ENCODE measurements at places on chromosomes 6 and 20.

DNA sequence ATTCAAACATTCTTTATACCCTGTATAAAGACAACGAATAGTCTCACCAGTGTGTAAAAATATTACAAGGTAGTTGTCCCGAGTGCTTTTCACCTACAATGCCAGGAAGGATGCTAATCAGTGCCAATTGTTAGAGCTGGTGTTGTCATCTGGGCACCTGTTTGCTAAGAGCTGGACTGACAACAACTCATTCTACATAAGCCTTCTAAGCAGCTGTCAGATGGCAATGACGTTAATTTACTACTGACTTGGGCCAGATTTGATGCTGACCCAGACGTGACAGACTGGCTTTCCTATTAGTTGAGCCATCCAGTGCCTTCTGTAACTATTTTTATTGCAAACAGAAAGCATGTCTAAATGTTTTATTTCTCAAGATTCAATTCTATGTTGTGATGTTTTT is 355.2 kb downstream of the ADGRB3 start:
- DNase-seq = no peak

DNA sequence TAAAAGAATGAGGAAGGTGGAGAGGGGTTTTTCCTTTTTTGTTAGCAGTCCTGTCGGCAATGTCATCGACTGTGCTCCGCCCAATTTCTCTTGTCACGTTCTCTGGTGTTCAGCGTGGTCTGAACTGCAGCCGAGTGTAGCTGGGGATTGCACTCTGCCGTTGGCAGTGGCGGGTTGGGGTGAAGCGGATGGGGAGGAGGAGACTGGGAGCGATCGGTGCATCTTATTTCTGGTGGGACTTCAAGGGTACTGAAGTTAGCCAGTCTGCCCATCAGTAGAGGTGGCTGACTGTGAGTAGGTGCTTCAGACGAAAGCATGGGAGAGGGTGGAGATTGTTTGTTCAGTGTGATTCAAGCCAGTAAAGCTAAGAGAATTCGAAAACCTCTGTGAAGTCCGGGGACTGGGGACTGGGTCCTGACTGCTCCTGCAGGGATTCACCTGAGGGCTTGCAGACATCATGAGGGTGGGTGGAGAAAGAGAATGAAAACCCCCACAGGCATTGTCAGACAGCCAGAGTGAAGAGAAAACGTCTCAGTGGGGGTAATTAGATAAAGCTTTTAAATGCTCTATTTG is 5.1 kb downstream of the RREB1 start:
- no peak for DNase-seq

- peak; percentile 50 for DNase-seq
Observed at GRCh38 chr20:62838128-62838891, 21.5 kb downstream of the COL9A3 start.

- DNase-seq = peak; percentile 40
Observed at GRCh38 chr6:133837801-133838349, 51.0 kb upstream of the TCF21 start.

GRCh38 chr20:51423290-51423667 is 119.2 kb downstream of the NFATC2 start:
- DNase-seq = no peak

DNA sequence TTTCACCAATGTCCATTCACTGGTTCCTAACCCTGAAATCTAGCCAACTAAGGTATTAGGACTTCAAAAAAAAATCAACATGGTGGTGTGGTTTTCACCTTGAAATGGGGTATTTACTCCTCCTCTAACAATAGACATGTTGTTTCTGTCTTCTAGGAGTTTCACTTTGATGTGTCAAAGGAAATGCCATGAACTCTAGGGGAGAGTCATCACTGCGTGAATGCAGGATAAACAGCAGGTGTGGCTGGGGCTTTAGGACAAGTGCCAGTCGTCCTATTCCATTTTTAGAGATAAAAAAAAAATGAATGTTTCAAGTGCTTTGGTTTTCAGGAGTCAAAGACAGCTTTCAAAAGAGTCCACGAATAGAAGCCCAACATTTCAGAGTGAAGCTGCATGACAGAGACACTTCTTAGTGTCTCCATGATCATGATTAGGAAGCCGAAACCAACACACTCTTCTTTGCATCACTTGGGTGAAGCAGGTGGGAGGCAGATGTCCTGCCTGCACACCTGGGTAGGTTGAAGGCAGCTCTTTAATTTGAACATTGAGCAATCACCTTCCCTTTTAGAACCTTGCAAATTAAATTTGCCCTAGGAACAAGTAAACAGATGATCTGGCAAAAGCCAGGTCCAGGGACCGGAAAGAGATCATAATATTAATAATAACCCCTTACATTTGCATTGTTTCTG is 328.5 kb upstream of the PRDM1 start:
- DNase-seq = no peak

DNA sequence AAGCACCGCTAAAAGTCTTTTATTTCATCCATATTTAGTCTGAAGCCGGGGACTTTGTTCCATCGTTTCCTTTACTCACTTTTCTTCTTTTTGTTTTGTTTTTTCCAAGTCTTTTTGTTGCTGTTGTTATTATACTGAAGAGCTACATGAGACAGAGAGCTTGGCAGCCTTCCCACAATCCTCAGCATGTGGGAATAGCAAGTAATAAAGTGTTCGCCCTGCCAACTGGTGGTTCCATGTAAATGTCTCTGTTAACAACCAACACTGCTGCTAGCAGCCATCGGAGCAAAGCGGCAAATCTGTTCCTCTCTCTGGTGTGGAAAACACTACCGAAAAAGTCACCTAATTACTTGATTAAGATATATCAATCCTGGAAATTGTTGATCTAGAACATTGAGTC is 437.8 kb upstream of the ID4 start:
- DNase-seq = no peak

- no peak for DNase-seq
Observed at GRCh38 chr6:96965492-96965891, 41.0 kb downstream of the KLHL32 start.

DNA sequence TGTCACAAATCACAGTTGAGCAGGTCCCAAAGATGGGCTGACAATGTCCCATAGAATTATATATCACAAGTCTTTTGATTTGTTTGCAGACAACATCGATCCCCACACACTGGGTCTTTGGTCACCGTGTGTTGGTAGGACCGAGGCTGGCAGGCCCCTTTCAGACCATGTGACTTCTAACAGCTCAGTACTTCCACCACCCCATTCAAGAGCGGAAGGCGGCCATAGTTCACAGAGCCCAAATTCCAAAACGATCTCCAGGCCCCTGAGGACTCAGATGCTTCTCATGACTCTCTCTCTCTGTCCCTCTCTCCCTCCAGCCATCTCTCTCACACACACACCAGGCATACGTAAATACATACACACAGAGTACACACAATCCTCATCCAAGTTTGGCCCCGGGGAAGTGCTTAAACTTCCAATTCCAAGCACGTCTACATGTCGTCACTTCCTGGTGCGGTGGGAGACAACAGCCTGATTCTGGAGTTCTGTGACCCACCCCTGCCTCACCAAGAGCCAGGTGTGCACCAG is 155.9 kb upstream of the INSM1 start:
- no peak for DNase-seq

GRCh38 chr20:34712525-34713192 is 8.5 kb downstream of the TP53INP2 start:
- DNase-seq = no peak

GRCh38 chr6:148550569-148550968 is 196.3 kb upstream of the UST start:
- no peak for DNase-seq

DNA sequence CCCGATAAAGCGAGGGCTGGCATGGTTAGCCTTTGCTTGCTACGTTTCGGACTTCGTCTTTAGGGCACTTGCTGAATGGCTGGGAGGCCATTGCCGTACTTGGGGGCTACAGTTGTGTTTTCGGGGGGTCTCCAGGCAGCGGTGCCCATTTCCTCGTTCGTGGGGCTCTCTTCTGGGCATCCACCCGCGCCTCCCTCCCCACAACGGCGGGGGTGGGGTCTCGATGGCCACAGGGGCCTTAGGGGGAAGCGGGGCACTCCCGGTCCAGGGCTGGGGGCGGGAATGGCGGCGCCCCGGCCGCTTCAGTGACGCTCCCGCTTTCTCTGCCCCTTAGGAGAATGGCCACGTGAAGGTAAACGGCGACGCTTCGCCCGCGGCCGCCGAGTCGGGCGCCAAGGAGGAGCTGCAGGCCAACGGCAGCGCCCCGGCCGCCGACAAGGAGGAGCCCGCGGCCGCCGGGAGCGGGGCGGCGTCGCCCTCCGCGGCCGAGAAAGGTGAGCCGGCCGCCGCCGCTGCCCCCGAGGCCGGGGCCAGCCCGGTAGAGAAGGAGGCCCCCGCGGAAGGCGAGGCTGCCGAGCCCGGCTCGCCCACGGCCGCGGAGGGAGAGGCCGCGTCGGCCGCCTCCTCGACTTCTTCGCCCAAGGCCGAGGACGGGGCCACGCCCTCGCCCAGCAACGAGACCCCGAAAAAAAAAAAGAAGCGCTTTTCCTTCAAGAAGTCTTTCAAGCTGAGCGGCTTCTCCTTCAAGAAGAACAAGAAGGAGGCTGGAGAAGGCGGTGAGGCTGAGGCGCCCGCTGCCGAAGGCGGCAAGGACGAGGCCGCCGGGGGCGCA is 2.4 kb downstream of the MARCKS start:
- DNase-seq = peak; percentile 52

DNA sequence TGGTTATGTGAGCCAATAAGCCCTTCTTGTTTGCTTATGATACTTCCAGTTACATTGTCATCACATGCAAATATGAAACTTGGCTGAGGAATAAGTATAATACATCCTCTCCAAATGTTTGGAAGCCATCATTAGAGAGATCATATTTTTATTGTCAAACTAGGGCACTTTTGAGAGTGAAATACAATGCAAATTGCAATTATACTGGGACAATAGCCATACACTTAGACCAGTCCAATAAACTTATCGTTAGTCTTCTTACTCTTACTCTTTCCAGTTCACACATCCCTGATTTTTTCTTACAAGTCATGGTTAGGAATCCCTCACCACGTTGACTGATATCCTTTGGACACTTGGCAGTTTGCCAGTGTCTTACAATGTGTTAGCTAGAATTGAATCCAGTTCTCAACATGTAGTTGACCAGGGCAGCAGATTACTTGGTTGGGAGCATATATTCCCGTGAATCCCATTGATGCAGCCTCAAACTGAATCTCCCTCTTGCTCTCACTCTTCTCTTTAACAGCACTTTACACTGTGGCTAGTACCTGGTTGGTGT is 519.7 kb upstream of the ID4 start:
- no peak for DNase-seq

GRCh38 chr6:46356543-46356942 is 134.7 kb downstream of the RCAN2 start:
- no peak for DNase-seq

GRCh38 chr6:12869816-12870432 is 153.4 kb downstream of the PHACTR1 start:
- no peak for DNase-seq

GRCh38 chr6:138577151-138577915 is 78.0 kb upstream of the NHSL1 start:
- DNase-seq = no peak

DNA sequence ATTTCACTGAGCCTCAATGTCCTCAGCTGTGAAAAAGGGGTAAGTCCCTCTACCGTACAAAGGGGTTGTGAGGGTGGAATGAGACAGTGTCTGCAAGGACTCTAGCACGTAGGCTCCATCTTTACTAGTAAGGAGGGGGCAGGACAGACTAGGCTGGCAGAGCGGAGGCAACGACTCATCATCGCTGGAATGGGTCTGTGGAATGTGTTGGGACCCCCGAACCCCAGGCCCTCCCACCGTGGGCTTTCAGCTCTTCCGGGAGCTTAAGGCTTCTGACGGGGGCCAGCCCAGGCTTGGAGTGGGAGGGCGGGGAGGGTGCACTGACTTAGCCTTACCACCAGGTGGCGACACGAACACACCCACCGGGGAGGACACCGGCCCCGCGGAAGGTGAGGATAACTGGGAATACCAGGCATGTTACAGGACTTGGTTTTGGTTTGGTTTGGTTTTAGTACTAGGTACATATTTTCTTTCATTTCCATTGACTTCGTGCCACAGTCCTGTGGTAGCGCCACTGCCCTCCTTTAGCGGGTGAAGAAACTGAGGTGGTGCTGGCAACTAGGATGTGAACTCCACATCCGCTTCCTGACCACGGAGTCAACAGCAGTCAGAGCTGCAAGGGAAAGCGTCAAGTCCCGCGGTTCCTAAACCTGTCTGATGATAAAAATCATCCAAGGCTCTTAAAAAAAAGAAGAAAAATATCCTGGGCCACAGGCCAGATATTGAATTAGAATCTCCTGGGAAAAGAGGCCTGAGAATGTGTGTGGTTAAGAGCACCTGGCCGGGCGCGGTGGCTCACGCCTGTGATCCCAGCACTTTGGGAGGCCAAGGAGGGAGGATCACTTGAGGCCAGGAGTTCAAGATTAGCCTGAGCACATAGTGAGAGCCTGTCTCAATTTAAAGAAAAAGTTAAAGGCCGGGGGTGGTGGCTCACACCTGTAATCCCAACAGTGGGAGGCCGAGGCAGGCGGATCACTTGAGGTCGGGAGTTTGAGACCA is 10.3 kb upstream of the TULP1 start:
- peak; percentile 75 for DNase-seq

DNA sequence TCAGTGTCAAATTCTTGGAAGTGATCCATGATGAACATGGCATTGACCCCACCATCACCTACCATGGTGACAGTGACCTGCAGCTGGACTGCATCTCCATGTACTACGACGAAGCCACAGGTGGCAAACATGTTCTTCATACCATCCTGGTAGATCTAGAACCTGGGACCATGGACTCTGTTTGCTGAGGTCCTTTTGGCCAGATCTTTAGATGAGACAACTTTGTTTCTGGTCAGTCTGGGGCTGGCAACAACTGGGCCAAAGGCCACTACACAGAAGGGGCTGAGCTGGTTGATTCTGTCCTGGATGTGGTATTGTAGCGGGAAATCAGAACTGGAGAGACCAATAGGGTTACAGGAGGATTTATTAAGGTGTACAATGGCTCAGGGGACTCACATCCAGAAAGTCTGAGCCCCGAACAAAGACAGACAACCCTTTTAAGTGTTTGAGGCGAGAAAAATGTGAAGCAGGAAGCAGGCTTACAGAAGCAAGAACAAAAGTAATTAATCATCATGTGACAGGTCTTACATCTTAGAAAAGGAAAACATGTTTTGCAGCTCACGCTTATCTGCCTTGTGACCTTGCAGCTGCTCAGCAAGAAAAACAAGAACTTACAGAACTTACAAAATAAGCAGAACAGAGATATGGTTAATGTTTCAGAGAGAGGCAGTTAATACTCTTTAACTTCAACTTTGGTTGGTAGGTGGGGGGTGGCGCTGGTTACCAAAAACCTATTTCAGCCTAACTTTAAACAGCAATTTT is 58.8 kb upstream of the MOCS1 start:
- DNase-seq = no peak

- no peak for DNase-seq
Observed at GRCh38 chr20:2042400-2042799, 48.5 kb upstream of the PDYN start.

DNA sequence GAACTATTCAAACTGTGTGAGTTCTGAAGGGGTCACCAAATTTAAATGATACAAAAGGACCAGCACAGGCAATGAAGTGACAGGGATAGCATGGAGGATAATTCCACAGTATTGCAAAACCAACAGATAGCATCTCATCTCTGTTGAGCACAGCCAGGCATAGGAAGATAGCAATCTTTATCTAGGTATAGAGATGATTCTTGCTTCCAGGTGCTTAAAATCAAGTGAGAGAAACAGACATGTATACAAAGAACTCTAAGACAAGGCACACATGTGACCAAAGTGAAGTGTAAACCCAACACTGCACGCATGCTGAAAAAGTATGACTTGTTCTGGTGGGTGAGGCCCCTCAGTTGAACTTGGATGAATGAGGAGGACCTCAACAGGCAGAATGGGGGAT is 48.4 kb upstream of the ARMC2 start:
- no peak for DNase-seq

Data from psoas muscle (tissue), 8 donors.